ENCODE measurements at places on chromosomes 1 and 21.

- no peak for DNase-seq
Observed at GRCh38 chr1:1391225-1391624, 7.9 kb downstream of the CCNL2 start.

DNA sequence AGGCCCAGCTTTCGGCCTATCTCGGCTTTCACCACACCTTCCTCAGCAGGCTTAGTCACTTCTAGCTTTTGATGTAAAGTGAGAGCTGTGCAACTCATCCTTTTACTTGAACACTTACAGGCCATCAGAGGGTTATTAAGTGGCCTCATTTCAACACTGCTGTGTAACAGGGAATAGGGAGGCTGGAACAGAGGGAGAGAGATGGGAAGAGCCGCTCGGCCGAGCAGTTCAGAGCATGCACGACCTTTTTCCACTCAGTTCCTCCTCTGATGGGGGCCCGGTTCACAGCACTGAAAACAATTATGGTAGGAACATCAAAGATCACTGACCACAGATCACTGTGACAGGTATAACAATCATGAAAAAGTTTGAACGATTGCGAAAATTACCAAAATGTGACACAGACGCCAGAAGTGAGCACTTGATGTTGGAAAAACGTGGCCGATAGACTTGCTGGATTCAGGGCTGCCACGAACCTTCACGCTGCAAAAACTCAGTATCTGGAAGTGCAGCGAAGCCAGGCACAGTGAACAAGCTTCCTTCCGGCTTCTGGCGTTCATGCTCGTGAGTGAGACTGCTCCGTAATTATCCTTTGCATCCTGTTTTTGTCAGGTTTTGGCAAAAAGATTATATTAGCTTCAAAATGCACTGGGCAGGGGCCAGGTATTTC, 28.6 kb downstream of the AGPAT3 start:
- no peak for DNase-seq

- DNase-seq, result no peak
Observed at GRCh38 chr1:220281159-220281574, 8.9 kb upstream of the RAB3GAP2 start.

DNA sequence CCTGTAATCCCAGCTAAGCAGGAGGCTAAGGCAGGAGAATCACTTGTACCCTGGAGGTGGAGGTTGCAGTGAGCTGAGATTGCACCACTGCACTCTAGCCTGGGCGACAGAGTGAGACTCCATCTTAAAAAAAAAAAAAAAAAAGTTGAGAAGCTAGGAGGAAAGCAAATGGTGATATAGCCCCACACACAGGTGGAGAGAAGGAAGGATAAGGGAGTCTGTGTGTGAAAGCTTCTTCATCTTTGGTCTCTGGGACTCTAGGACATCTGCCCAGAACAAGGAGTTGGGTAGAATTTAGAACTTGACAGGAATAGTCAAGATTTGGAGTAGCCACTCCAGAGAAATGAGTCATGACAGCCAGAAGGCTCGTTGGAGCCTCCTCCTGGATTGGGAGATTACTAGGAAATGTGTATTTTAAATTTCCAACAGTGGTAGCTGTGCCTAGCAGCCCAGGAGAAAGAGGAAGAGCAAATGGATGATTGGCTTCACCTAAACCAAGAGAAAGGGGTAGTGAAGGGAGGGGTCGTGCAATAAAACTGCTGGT, 19.9 kb downstream of the NPL start:
- no peak for DNase-seq

- no peak for DNase-seq
Observed at GRCh38 chr1:36329817-36330216, 6.4 kb upstream of the EVA1B start.

GRCh38 chr1:180600343-180600742, 31.5 kb upstream of the XPR1 start:
- no peak for DNase-seq

DNA sequence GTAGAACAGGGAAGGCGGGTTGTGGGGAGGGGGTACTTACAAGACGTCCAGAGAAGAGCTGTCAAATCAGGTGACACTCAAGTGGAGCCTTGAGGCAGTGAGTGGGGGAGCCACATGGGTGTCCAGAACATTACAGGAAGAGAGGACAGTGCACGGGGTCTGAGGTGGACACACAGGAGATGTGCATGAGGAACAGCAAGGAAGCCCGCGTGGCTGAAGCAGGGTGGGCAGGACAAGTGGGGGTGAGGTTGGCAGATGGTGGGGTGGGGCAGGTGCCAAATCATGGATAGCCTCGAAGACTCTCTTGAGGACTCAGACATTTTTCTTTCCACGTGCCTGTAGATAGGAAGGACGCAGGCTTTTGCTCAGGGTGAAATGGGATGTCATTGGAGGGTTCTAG, 921 bp downstream of the SMPDL3B start:
- DNase-seq, result no peak

DNA sequence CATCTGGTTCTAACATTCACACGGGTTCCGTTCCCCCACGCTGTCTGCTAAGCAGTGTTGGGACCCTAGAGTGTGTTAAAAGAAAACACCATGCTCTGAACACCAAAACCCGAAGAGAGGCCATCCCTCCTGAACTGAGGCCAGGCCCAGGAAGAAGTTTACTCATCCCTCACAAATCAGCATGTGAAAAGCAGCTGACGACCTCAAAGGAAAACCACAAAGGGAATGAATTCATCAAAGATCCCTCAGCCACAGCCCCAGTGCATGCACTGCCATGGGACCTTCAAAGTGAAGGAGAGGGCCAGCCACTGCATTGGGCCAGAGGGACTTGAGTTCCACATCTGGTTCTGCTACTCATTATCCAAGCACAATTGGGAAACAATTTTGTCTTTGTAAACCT, 7.0 kb upstream of the PSEN2 start:
- no peak for DNase-seq

GRCh38 chr1:14968251-14968851, 185.2 kb upstream of the TMEM51 start:
- DNase-seq, result no peak

- no peak for DNase-seq
Observed at GRCh38 chr1:110390692-110391245, at the start of gene SLC16A4. Gene SLC16A4 (minus strand): TSS chr1:110391026. CDS start chr1:110389323, 1,703 bp downstream.

GRCh38 chr1:7755448-7755847, 15.6 kb upstream of the VAMP3 start:
- DNase-seq, result no peak

GRCh38 chr1:219876798-219877209, 51.6 kb downstream of the SLC30A10 start:
- DNase-seq, result no peak

- DNase-seq, result no peak
Observed at GRCh38 chr1:167708940-167709389, 12.8 kb upstream of the MPZL1 start.

GRCh38 chr1:41740058-41740457, 178.7 kb downstream of the HIVEP3 start:
- no peak for DNase-seq

GRCh38 chr1:214363386-214363785, 82.4 kb downstream of the SMYD2 start:
- no peak for DNase-seq

DNA sequence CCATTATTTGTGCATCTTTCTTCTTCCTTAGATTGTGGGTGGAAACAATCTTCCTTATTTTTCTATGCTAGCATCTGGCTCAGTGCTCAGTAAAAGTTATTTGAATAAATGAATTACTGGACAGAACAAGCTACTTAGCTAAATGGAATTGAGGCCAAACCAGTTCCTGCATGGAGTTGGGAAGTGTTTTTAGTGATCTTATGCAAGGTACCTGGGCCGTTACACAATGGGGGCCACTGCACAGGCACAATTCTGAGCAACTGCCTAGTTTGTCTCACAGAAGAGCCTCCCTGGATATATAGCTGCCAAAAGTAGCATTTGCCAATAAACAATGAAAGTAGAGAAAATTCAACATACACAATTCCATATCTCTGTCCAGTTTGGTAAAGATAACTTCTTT, 27.0 kb upstream of the SERBP1 start:
- DNase-seq, result no peak

GRCh38 chr1:166969074-166969677, 6.2 kb downstream of the ILDR2 start:
- no peak for DNase-seq

- DNase-seq, result no peak
Observed at GRCh38 chr1:34113887-34114286, 51.1 kb downstream of the CSMD2 start.

GRCh38 chr1:9143250-9143649, 14.3 kb upstream of the GPR157 start:
- no peak for DNase-seq

DNA sequence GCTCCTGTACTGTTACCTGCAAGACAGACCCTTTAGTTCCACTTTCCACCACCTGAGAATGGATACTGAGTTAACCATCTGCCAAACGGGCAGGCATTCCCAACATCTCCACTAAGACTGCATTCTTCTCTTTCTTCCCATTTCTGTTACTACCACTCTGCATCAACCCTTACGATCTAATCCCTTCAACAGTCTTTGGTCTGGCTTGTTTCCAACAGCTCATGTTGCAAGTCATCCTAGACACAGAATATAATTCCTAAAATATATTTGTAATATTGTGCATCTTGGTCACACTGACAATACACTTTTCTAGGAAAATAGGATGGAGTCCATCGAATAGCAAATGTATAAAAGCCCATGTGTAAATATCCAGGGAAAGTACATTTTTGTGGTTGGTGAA, 166.7 kb downstream of the SIPA1L2 start:
- DNase-seq, result no peak

DNA sequence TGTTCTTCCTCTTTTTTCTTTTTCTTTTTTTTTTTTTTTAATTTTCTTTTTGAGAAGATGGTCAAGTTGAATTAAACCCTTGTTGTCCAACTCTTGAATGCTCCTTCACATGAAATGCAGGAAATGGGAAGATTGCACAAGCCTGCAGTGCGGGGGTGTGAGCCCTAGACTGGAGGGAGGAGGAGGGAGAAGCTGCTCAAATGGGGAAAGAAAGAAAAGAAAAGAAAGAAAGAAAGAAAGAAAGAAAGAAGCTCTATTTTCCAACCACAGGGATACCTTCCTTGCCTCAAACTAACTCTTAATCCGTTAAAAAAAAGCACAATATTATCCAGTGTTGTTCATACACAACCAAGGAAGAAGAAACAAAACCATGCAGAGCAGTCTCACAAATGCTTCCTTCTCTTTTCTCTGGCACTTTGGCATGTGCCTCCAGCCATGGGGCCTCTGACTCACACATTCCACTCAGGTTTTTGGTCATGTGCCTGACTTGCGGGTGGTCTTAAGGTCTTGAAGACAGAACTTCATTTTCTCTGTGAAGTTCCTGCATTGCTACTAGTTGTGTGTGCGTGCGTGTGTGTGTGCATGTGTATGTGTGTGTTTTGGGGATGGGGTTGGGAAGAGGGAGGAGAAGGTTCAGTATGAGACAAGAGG, 276.1 kb downstream of the RPS6KC1 start:
- no peak for DNase-seq

DNA sequence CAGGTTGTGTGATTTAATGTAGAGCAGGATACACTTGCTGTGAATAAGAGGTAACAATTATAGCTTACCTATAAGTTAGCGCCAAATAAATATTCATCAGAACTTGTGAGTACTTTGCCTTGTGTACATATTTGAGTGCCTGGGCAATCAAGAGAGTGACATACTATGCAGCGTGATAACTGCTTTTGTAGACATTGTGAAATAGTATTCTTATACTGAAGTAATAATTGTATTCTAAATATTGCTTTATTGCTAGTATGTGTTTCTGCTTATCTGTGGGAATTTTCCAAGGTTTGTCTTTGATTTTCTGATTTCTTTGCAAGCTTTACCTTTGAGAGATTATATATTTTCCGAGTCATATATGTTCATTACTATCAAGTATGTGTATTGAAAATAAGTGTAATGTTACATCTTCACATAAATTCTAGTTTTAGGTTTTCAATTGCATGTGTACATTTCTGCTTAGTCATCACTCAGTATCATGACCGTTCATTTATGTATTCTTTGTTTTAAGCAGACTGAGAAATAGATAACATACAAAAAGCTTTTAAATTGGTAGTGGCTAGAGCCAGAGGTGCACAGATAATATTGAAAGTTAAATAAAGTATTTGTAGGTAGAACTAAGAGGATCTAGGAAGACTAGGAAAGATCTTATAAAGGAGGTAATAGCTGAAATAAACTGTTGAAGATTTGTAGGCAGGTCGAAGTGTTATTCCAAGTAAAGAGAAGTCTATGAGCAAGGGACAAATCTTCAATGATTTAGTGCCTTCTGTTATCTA, 19.5 kb downstream of the USP25 start:
- no peak for DNase-seq

GRCh38 chr1:199168888-199169585, 530.2 kb downstream of the PTPRC start:
- DNase-seq, result no peak

- DNase-seq, result no peak
Observed at GRCh38 chr1:86758570-86758969, 54.2 kb downstream of the SH3GLB1 start.

- no peak for DNase-seq
Observed at GRCh38 chr1:161089938-161090337, 580 bp upstream of the NECTIN4 start.

DNA sequence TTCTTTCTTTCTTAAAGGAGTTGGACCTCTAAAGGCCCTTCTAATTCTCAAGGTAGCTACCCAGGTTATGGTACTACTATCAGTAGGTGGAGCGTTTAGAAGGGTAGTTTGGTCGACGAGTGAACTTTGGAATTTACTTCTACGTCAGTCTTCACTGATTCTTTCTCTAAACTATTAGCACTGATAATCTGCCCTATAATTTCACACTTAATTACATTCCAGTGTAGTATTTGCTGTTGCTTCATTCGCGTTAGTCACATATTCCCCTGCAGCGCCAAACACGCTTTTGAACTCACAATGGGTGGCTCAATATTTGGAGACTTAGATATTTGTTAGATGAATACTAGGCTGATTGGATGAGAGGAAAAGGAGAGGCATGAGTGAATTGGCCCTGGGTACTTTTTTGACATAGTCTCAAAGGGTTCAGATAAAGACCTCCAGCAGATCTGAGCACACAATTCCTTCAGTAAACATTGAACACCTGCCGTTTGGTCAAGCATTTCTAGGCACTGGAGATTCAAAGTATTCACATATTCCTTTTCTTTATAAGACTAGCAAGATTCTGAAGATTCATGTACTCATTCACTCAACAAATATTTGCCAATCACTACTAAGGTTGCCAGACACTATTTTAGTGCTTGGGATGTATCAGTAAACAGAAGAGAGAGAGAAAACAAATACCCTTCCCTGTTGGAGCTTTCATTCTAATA, 929 bp upstream of the FOXJ3 start:
- DNase-seq, result no peak

- DNase-seq, result no peak
Observed at GRCh38 chr1:241600496-241600901, 39.7 kb downstream of the CHML start.

GRCh38 chr1:114224196-114224907, 70.7 kb upstream of the SYT6 start:
- DNase-seq, result no peak

DNA sequence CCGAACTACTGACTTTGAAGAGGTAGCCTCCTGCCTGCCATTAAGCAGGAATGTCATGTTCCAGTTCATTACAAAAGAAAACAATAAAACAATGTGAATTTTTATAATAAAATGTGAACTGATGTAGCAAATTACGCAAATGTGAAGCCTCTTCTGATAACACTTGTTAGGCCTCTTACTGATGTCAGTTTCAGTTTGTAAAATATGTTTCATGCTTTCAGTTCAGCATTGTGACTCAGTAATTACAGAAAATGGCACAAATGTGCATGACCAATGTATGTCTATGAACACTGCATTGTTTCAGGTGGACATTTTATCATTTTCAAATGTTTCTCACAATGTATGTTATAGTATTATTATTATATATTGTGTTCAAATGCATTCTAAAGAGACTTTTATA, 159.8 kb upstream of the SGIP1 start:
- no peak for DNase-seq

Data from activated CD4-positive, alpha-beta T cell treated with anti-CD3 and anti-CD28 coated beads, Interleukin-2, amount 50 U/mL, for 24 hours (primary cell).